Karpas-422 (cell line): ENCODE measurements at places on chromosomes 2 and 18.

DNA sequence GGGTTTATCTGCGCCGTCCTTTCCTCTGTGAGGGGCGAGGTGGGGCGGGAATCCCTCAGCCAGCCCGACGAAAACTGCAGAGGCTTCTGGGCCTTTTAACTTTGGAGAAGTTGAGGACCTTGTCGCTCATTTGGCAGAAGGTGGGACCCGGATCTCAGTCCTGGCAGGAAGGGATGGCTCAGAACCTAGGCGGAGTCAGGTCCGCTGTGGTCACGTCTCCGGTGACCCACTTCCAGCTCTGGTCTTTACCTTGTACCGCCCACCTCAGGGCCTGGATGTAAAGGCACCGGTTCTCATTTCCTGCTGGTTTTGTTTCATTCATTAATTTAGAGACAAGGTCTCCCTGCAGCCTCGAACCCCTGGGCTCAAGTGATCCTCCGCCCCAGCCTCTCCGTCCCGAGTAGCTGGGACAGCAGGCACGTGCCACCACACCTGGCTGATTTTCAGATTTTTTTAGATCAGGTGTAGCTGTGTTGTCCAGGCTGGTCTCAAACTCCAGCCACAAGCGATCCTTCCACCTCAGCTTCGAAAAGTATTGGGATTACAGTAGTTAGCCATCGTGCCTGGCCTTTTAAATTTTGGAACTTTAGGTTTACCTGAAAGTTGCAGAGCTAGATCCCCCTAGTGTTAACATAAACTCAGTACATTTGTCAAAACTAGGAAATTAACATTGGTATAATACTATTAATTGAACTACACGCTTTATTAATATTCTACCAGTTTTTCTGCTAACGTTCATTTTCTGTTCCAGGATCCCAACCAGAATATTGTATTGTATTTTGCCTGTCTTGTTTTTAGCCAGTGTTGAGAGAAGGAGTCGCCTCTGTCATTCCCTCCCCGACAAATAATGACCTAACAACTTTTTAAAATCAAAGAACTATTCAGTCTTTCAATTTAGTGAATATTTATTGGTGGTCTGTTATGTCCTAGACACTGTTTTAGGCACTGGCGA is 852 bp downstream of the POLI start:
- DNase-seq: no peak

GRCh38 chr18:46481847-46482245 is 175.2 kb downstream of the LOXHD1 start:
- DNase-seq: no peak

DNA sequence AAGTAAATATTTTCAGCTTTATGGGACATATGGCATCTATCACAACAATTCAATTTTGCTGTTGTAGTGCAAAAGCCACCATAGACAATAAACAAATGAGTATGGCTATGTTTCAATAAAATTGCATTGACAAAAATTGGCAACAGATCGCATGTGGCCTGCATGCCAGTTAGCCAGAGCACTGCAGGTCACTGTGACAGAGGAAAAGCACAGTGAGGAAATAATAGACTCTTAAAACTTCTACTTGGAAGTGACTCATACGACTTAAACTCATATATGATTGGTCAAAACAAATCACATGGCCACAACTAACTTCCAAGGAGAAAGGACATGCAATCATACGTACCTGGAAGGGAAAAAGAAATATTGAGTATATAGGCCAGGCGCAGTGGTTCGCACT is 44.4 kb downstream of the EXOC6B start:
- DNase-seq: no peak

DNA sequence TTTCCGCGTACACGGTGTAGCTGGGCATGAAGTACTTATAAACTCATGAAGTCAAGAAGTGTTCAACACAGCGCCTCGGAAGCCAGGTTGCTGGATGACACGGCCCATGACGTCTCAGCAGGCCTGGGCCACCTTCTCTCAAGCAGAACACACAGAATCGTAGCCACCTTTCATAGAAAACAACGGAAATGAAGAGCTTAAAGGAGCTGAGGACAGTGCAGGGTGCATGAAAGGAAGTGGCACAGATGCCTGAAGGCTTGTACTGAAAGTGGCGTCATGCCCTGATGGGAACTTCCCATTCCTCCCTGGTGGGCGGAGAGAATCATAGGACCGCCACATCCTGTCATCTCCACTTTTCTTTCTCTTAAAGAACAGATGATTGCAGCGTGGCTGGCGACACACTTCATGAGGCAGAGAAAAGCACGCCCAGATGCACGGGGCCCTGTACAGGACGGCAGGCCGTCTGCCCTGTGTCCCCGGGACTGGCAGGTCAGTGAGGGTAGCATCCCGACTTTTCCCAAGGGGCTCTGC is 31.1 kb downstream of the HDAC4 start:
- peak; percentile 61 for DNase-seq

DNA sequence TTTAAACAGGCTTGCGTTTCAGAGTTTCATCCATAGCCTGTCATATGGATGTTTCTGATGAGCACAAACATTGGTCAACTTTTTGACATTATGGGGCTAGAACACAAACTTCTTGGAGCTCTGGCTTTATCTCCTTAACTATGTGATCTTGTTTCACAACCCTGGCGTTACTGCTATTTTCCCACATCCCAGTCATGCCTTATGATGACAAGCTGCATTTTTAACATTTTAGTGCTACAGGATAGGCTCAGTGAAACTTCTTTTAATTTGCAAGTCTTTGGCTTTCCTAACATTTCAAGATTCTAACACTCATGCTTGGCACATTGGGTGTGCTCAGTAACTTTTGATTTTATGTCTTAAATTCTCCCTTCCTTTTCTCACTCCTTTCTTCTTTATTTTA is 21.0 kb upstream of the PDE1A start:
- DNase-seq: no peak
